ENCODE measurements at places on chromosomes 3 and 15. TPM values are rescaled to one million over a fixed set of nuclear protein-coding genes. Genes with fewer than 3 reads are reported as not detected.

- no peak for DNase-seq
- peaks cover 7% of the 10 kb centered on the region for H3K4me1 ChIP-seq
- H3K27me3 ChIP-seq, result no peaks in the 10 kb centered on the region
- no peak overlapping the region for H3K27ac ChIP-seq
Measured at GRCh38 chr3:127669541-127670228, 3.1 kb upstream of the ABTB1 start.

GRCh38 chr3:2774481-2775249 lies 335.5 kb downstream of the IL5RA start:
- H3K4me3 ChIP-seq, result no peak overlapping the region
- H3K36me3 ChIP-seq, result no peaks in the 10 kb centered on the region
- no peak for DNase-seq
- H3K27me3 ChIP-seq, result no peaks in the 10 kb centered on the region

GRCh38 chr15:80396096-80396495 lies 8.1 kb upstream of the ARNT2 start:
- H3K4me1 ChIP-seq, result no peaks in the 10 kb centered on the region
- H3K4me3 ChIP-seq, result no peak overlapping the region
- DNase-seq, result no peak
- H3K27me3 ChIP-seq, result peaks cover 11% of the 10 kb centered on the region
- H3K27ac ChIP-seq, result no peak overlapping the region
- no peaks in the 10 kb centered on the region for H3K36me3 ChIP-seq

DNA sequence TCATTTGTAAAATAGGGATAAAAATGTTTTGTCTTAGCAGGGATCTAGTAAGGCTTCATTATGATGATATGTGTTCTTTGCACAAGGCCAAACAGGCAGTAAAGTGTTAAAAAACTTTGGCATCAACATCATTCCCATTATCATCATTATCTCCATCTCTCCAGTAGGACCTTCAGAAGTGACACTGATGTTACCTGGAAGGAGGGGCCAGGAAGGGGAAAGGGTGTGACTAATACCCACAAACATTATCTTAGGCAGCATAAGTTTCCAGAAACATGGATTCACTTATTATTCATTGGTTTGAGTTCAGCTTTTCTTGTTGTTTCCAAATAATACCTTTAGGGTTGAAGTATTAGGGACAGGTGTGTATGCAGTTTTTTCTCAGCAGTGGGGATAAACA lies 399.6 kb downstream of the PTPRG start:
- no peak overlapping the region for H3K4me3 ChIP-seq
- H3K27me3 ChIP-seq, result no peaks in the 10 kb centered on the region
- no peaks in the 10 kb centered on the region for H3K36me3 ChIP-seq

NOX5 gene
- total RNA-seq, result not detected

GRCh38 chr3:11459186-11459824 lies 184.4 kb downstream of the VGLL4 start:
- no peaks in the 10 kb centered on the region for H3K36me3 ChIP-seq
- no peak overlapping the region for H3K27ac ChIP-seq
- no peak for DNase-seq
- H3K4me3 ChIP-seq, result no peak overlapping the region
- no peaks in the 10 kb centered on the region for H3K27me3 ChIP-seq
- no peaks in the 10 kb centered on the region for H3K4me1 ChIP-seq

DNA sequence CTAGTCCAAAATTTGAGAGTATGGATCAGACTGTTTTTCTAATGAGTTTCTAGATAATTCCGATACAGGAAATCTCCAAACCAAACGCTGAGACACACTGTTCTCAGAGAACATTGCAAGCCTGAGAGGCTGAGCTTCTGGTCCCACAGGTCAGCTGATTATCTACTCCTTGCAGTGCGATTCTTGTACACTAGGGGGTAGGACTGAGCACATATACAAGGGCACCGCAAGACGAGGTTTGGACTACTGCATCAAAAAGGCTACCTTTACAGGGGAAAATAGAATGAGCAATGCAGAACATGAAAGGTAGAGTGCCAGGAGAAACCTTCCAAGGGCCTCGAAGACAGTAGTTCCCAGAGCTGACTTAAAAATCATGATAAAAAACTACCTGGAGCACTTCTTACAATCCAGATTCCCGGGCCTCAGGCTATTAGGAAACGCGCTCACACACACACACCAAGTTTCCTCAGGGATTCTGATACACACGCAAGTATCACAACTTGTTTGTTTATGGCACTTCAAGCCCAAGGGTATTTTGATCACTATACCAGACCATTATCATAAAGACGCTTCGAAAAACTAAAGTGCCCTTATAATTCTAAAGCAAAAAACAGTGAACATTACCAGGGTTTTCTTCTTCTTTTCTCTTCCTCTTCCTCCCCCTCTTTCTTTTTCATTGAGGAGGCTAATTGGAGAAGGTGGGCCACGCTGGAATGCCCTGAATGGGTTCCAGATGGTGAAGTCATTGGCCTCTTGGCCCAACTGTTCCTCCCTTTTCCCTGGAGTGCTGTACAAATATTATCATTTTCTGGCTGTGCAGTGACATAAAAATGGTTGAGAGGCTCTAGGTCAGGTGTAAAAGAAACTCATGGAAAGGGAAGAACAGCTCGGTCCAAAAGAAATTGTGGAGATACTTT lies 61.8 kb downstream of the SLC12A8 start:
- peak; percentile 77 for DNase-seq
- no peaks in the 10 kb centered on the region for H3K27me3 ChIP-seq
- H3K4me1 ChIP-seq, result peaks cover 1% of the 10 kb centered on the region
- H3K4me3 ChIP-seq, result no peak overlapping the region
- no peaks in the 10 kb centered on the region for H3K36me3 ChIP-seq

SMCO1 gene
- not detected for total RNA-seq

- H3K27ac ChIP-seq, result no peak overlapping the region
- no peaks in the 10 kb centered on the region for H3K36me3 ChIP-seq
- H3K4me1 ChIP-seq, result peaks cover 4% of the 10 kb centered on the region
- no peak overlapping the region for H3K4me3 ChIP-seq
Measured at GRCh38 chr3:150180334-150180733, 209.6 kb upstream of the PFN2 start.

CYP1A1 gene
- total RNA-seq, result 0.62 TPM

DNA sequence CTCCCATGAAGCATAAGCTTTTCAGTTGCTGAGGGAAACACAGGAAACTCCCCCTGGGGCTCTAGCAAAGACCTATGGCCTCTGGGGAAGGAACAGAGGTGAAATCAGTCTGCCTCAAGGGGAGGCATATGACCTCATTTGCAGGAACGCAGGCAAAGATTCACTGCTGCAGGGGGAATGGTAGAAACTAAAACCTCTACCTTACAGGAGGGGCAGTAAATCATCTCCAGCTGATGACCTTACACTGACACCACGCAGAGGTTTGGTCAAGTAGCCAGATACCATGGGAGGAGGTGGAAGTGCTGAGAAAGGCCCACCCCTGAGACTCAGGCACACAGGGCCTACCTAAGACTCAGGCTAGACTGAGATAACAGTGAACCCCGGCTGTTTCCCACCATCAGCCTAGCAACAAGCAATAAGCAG lies 81.1 kb downstream of the RAD18 start:
- no peaks in the 10 kb centered on the region for H3K27me3 ChIP-seq
- peaks cover 7% of the 10 kb centered on the region for H3K36me3 ChIP-seq
- H3K4me1 ChIP-seq, result no peaks in the 10 kb centered on the region
- no peak for DNase-seq
- H3K27ac ChIP-seq, result no peak overlapping the region

ZNF80 gene
- not detected for total RNA-seq

DNA sequence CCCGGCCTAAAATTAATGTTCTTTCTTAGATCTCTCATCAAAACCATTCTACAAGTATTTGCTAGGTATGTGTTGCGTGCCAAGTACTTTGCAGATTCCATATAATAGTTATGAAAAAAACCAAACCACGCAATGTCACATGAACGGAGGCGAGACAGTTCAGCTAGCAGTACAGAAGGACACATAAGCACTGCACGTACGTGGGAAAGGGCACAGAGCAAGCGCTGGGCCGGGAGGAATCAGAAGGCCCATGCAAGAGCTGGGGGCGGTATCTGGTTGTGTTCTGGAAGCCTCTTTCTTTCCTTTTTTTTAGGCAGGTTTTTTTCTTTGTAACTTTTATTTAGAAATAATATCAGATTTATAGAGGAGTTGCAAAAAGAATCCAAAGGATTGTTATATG lies 11.3 kb downstream of the PDIA5 start:
- peaks cover 32% of the 10 kb centered on the region for H3K4me1 ChIP-seq
- no peak overlapping the region for H3K4me3 ChIP-seq
- no peaks in the 10 kb centered on the region for H3K27me3 ChIP-seq

- H3K27me3 ChIP-seq, result no peaks in the 10 kb centered on the region
- H3K27ac ChIP-seq, result peak overlapping the region; percentile 1
- no peak for DNase-seq
- no peaks in the 10 kb centered on the region for H3K36me3 ChIP-seq
Measured at GRCh38 chr3:178384321-178385230, 151.7 kb upstream of the KCNMB2 start.

RGMA gene
- total RNA-seq, result 8.3 TPM

RASGRF1 gene
- total RNA-seq, result 0.73 TPM

DNA sequence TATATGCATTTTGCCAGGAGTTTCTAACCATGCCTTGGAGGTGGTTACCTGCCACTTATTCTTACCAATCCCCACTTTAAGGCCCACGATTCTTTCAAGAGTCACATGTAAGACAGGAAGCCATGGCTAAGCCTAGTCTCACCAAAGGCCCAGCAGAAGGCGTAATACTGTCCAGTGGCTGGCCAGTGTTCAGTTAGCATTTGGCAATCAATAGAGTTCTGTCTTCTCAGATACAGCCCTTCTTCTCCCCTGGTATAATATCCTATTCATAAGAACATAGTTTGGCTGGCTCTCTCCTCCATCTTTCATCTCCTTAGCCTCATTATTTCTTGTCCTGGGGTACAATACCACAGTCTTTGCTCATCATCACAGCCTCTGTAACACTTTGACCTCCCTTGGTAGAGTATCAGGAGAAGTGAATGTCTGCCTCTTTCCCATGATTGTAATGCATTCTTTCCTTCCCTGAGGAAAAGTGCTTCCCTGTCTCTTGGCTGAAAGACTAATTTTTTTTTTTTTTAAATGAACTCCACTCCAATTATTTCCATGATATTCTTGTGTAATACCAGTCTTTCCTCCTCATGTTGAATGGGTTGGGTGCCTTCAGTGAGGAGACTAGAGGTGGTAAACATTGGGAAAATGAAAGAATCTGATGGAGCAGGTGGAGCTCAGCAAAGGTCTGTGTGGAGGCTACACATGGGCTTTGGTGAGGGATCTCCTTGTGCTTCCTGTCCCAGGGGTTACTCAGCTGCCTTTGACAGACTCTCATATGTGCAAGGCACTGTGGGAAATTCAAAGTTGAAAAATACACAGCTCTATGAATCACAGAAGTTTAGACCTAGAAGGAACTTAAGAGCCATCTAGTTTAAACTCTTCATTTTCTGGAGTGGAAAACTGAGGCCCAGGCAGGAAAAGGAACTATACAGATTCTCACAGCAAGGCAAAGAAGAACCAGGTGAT lies 218.2 kb downstream of the P3H2 start:
- H3K27me3 ChIP-seq, result no peaks in the 10 kb centered on the region
- H3K4me1 ChIP-seq, result no peaks in the 10 kb centered on the region
- H3K27ac ChIP-seq, result no peak overlapping the region

GRCh38 chr3:153209596-153209995 lies 47.6 kb downstream of the RAP2B start:
- H3K27me3 ChIP-seq, result no peaks in the 10 kb centered on the region
- H3K4me1 ChIP-seq, result peaks cover 7% of the 10 kb centered on the region
- no peaks in the 10 kb centered on the region for H3K36me3 ChIP-seq
- no peak overlapping the region for H3K4me3 ChIP-seq

DNA sequence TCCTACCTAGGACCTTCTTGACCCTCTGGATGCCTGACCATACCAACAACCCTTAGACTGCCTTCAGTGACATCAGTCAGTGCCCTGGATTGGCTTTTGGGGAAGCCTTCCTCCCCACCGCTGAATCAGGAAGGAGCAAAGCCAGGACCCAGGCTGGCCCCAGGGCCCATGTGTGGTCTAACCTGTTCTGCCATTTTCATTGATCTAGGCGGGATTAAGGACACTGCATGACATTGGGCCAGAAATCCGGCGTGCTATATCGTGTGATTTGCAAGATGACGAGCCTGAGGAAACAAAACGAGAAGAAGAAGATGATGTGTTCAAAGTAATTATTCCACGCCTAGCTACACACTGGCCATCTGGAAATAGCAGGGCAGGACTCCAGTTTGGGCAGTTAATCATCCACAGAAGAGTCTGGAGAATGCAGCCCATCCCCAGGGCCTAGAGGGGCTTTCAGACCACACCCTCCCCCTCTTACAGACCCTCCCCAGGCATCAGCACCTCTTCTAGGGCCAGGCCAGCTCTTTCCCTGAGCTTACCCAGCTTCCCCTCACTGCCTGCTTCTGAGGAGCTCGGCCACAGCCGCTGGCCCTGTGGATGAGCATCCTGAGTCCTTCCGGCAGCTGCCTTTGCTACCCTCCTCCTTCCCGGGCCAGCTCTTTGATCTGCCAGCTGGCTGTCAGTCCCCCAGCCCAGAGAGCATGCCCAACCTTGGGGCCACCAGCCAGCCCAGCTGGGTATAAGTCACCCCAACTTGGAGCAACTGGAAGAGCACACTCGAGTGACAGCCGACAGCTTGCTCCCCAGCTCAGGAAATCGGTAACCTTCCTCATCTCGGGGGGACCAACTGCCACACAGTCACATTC lies 45.9 kb downstream of the CHDH start:
- no peaks in the 10 kb centered on the region for H3K27me3 ChIP-seq
- H3K4me3 ChIP-seq, result no peak overlapping the region
- H3K4me1 ChIP-seq, result no peaks in the 10 kb centered on the region
- no peaks in the 10 kb centered on the region for H3K36me3 ChIP-seq
- H3K27ac ChIP-seq, result no peak overlapping the region

DNA sequence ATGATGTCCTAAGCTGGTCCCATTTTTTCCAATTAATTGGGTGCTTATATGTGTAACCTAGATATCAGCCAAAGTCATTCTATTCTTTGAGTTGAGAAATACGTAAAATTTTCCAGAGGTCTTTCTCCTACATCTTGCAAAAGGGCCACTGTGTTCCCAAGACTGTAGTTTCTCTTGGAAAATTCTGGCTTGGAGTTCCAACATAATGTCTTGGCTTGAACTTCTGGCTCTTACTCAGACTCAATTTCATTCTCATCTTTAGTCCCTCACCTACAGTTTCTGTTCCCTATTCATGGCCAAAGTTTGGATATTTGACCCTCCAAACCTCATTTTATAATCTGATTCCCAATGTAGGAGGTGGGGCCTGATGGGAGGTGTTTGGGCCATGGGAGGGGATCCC lies 201.4 kb upstream of the ARHGEF26 start:
- H3K27ac ChIP-seq, result no peak overlapping the region
- no peaks in the 10 kb centered on the region for H3K36me3 ChIP-seq
- DNase-seq, result no peak
- H3K4me1 ChIP-seq, result no peaks in the 10 kb centered on the region
- H3K4me3 ChIP-seq, result no peak overlapping the region

SLCO2A1 gene
- not detected for total RNA-seq

ZPLD1 gene
- 0.17 TPM for total RNA-seq

- no peaks in the 10 kb centered on the region for H3K27me3 ChIP-seq
- H3K4me1 ChIP-seq, result no peaks in the 10 kb centered on the region
- no peak for DNase-seq
Measured at GRCh38 chr15:73957276-73957675, 31.0 kb downstream of the LOXL1 start.

GRCh38 chr3:115074502-115074901 lies 72.6 kb downstream of the ZBTB20 start:
- H3K36me3 ChIP-seq, result no peaks in the 10 kb centered on the region
- no peak overlapping the region for H3K27ac ChIP-seq
- DNase-seq, result no peak
- H3K4me3 ChIP-seq, result no peak overlapping the region
- no peaks in the 10 kb centered on the region for H3K4me1 ChIP-seq
- no peaks in the 10 kb centered on the region for H3K27me3 ChIP-seq
